B cell (primary cell): ENCODE measurements at places on chromosomes 1 and 21.

DNA sequence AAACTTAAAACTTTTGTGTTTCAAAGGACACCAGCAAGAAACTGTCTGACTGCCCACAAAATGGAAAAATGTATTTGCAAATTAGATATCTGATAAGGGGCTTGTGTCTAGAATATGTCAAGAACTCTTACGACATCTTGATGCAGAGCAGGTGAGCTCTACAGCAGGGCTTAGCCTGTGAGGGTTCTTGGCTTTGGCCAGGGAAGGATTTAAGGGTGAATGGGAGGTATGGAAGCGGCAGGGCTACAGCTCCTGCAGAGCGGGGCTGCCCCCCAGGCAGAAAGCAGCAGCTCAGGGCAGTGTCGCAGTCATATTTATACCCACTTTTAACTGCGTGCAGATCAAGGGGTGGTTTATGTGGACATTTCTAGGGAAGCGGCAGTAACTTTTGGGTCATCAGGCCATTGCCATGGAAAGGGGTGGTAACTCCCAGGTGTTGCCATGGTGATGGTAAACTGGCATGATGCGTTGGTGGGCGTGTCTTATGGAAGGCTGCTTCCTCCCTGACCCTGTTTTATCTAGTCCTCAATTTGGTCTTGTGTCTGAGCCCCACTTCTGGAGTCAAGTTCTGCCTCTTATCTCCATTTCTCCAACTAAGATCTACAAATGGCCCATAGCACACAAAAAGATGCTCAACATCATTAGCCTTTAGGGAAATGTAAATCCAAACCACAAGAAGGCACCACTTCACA, 23.2 kb downstream of the MORN1 start:
- no peak for DNase-seq

GRCh38 chr1:2867087-2867425, 65.6 kb upstream of the TTC34 start:
- DNase-seq, result no peak

GRCh38 chr1:31101147-31101502, 35.6 kb upstream of the PUM1 start:
- no peak for DNase-seq

- no peak for DNase-seq
Observed at GRCh38 chr1:172408958-172409357, 11.5 kb upstream of the C1orf105 start.

- no peak for DNase-seq
Observed at GRCh38 chr1:194174528-194174927, 988.1 kb upstream of the B3GALT2 start.

GRCh38 chr1:164559342-164560051, 513 bp downstream of the PBX1 start:
- DNase-seq, result no peak

DNA sequence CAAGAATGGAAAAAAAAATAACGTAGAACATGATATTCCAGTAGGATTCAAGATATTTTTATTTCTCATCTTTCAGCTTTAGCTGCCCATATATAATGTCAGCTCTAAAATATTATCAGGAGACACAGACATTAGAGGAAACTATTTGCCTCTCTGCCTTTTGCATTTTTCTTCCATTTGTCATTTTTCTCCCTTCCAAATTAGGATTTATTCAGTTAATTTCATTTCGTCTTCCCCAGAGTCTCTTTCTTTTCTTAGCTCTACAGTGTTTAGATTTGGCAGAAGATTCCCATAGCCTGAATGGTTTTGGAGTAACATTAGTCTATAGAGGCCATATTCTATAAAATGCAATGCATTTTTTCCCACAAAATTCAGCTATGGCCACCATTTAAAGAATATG, 5.1 kb upstream of the ENAH start:
- no peak for DNase-seq

GRCh38 chr1:242004751-242005495, 6.0 kb upstream of the MAP1LC3C start:
- DNase-seq, result no peak

- DNase-seq, result no peak
Observed at GRCh38 chr1:56952501-56952900, 13.3 kb downstream of the C8B start.

DNA sequence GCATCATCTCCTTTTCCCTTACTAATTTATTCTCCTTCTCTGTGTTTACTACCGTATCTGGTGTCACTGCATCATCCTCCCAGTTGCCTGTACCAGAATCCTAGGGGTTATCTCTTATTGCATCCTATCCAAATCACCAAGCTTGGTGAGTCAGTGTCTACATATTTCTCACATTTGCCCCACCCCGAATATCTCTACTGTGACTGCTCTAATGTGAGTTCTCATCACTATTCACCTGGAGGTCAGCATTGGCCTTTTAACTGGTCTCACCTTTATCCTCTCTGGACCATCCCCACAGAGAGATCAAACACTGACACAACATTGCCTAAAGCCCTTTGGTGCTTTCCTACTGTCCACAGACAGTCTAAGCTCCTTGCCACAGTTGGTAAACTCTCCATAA, 45.7 kb upstream of the ZNF648 start:
- no peak for DNase-seq

- DNase-seq, result no peak
Observed at GRCh38 chr1:84762664-84763063, 72.4 kb upstream of the SSX2IP start.

DNA sequence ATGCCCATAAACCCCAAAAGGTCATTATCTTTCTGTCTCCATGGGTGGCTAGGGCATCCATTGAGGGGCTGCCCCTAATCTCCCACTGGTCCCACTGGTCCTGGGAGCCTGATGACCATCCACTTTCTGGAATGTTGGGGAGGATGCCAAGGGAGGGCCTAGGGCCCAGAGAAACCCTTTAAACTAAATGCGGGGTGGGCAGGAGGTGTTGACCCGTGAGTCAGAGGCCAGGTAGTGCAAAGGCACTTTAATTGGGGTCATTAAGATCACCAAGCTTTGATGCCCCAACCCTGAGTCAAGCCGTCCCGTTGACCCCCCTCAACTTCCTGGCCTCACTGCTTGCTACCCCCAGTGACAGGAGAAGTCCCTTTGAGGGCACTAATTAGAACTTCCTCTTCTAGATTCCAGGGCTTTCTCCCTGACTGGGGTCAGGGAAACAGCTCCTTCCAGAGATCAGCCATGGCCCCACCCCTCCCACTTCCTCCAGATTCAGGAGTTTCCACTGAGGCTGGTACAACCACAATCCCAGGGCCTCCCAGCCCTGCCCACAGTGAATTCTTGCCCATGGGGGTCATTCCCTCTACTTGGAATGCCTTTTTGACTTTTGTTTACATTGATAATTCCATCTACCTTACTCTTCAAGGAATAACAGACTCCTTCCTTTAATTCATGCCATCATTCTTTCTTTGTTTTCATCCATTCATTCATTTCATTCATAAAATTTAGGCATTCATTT, 15.5 kb upstream of the SERINC2 start:
- DNase-seq, result no peak

DNA sequence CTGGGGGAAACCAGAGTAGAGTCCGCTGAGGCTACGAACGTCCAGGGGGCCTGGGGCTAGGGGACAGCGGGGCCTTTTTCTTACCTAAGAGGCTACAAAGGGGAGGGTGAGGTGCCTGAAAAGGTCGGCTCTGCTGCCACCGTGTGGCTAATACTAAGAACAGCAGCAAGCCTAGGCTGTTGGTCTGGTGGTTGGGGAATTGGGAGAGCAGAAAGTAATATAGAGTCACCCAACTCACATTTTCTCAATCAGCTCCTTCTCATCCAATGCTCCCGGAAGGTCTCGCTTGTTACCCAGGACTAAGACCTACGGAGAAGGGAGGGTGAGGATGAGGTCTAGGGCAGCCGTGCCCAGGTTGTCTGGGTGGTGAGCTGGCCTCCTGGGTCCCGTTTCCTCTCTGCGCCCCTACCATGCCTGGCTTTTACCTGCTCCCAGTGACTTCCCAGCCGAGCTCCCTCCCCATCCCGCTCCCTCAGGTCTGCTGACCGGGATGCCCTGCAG, 9.3 kb downstream of the ARL8A start:
- peak; percentile 71 for DNase-seq

GRCh38 chr1:29122682-29123052, 1.0 kb downstream of the TMEM200B start:
- DNase-seq, result no peak

- DNase-seq, result peak; percentile 70
Observed at GRCh38 chr21:34029743-34030528, 43.4 kb upstream of the MRPS6 start.

GRCh38 chr1:40122855-40123254, 25.8 kb upstream of the PPT1 start:
- no peak for DNase-seq

- DNase-seq, result no peak
Observed at GRCh38 chr1:232529747-232530146, 100.2 kb downstream of the SIPA1L2 start.

DNA sequence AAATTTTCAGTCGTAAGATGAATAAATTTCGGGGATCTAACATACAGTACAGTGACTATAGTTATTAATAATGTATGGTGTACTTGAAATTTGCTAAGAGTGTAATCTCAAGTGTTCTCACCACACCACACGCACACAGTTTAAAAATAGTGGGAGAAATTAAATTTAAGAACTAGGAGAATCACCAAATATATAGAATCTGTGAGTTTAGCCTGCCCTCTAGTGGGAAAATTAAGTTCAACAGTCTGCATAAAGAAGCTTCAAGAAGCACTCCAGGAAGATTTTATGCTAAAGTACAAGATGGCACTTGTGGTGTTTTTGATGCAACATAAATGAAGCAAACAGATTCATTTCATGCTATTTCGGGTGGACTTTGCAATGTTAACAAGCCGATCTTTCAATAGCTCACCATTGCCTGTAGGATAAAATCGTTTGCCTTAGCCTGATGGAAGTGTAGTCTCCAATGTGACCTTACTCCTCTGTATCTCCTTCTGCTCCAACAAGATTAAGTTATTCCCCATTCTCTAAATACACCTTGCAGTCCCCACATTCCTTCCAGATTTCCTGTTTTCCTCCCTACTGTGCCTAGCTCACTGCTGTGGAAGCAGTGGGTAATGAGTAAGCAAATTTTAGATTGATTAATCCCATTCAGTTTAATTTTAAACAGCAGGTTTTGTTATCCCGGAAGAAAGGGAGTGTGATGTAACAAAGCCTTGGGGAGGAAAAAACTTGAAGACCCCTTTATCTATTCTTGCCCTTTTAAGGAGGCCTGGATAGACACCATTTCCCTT, 8.7 kb upstream of the PIK3C2B start:
- peak; percentile 85 for DNase-seq

GRCh38 chr1:212916481-212917133, 33.7 kb upstream of the VASH2 start:
- no peak for DNase-seq

DNA sequence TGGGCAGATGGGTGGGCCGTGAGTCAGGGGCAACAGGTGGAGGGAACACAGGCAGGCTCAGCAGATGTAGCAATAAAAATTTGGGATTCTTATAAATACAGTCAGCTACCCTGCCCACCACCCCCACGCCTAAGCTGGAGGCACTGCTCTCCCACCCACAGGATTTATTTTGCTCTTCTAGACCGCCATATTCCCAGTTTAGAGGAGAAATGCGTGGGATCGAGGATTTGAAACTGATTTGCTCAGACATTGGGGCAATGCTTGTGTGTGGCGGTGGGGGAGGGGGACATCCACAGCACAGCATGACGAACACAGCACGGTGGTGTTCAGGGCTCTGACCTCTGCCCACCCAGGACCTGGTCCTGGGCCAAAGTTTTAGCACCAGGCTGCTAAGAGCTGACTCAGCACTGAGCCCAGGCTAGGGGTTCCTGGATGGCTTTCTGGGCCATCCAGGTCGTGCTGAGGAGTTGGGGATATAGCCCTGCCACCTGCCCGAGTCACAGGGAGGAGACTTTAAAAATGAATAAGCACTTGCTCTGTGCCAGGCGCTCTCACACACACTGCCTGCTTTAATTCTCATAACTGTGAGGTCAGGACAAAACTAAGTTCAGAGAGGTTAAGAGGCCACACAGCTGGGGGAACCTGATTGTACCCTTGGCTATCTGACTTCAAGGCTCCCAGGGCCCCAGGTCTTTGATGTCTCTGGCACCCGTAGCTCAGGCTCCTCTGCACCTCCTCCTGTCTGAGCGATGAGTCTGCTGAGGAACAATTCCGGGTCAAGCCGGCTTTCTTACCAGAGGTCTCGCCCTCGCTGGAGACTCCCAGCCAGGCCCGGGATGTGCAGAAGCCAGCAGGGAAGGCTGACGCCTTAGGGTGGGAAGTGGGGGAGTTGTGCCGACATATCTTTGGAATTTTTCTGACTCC, 29.4 kb upstream of the CSF1 start:
- DNase-seq, result no peak

GRCh38 chr21:36718951-36719501, 20.1 kb downstream of the SIM2 start:
- no peak for DNase-seq

GRCh38 chr1:108609483-108610049, 49.7 kb downstream of the EEIG2 start:
- no peak for DNase-seq

DNA sequence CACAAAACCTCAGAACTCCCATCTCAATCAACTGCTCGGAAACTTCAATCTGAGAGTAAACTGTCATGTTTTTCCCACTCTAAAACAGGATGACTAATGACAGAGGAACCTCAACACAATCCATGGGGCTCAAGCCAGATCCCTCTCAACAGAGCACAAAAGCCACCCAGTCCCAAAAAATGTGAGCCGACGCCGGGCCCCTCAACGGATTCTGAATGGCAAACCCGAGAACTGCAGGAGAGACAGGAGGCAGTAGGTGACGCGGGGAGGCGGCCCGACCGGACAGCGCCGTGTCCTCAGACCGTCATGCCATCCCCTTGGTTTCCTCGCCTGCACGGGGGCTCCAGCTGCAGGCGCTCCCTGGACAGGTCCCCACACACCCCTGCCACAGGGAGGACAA, 53.4 kb downstream of the SSBP3 start:
- DNase-seq, result no peak

- peak; percentile 64 for DNase-seq
Observed at GRCh38 chr1:39395357-39395831, 96.0 kb upstream of the BMP8A start.
